Activated T-cell treated with anti-CD3 and anti-CD28 coated beads, Interleukin-2, amount 50 U/mL, for 48 hours (primary cell): ENCODE measurements at places on chromosomes 5 and 9.
A peak's percentile ranks its signal among the peaks of the same experiment; 100 is the strongest.

DNA sequence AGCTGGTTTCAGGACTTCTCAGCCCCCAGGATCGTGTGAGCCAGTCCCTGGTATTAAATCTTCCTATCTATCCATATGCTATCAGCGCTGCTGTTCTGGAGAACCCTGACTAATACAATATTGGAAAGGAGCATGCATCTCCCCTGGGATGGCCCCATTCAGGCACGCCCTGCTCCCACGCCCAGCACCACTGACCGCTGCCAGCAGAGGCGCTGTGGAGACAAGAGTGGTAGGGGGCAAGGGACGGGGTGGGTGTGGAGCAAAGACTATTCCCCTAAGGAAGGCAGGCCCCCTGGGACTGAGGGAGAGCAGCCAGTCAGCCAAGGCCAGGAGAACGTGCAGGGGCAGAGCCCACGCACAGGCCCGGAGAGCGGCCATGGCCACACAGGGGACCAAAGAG is 116.0 kb downstream of the VAV2 start:
- peak; percentile 18 for DNase-seq

GRCh38 chr9:95385521-95385920 is 68.0 kb upstream of the FANCC start:
- DNase-seq: no peak

- DNase-seq: no peak
These were observed 4.8 kb downstream of the IRX1 start for GRCh38 chr5:3600106-3601060.

DNA sequence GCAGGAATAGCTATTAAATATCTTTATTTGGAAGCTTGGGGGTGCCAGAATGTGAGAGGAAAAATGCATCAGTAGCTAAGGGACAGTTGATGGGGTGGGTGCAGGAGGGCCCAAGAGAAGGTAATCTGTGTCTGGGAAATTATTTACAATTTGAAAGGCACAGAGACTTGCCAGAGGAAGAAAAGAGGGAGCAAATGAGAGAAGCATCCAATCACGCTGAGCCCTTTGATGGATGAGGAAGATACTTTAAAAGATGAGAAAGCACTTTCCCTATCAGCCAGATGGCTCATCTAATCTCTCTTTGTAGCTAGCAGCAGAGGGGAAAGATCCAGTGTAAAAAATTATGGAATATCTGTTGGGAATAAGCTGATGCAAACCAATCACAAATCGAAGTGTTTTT is 57.0 kb upstream of the ABCA1 start:
- no peak for DNase-seq

DNA sequence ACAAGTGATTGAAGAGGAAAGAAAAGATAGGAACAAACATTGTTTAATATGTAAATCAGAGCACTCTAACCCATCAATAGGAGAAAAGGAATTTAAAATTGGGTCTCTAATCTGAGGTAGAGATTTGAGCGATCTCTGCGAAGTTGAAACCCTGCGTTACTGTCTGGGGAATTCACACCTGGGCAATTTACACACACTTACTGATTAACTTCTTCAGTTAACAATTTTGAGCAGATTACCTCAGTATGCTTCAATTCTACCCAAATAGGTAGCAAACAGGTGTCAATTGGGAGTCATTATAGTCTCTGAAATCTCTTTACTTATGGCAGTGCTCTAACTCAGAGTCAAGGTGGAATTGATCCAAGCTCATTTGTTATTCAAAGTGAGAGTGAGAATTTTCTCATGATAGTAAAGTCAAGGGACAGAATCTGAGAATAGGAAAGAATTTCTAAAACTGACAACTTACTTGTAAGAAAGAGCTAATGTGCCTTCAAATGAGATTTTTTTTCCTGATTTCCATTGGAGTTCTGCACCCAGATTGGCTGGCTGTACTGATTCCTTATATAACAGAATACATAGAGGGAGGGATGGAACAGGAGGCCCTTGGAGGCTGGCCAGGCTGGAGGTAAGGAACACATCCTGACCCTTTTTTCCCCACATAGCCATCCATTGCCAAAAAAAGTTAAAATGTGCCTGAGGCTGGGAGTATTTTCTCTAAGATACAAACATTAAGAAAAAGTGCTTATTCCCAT is 27.1 kb upstream of the IFNA14 start:
- DNase-seq: no peak

GRCh38 chr5:7548596-7548995 is 152.7 kb downstream of the ADCY2 start:
- no peak for DNase-seq

DNA sequence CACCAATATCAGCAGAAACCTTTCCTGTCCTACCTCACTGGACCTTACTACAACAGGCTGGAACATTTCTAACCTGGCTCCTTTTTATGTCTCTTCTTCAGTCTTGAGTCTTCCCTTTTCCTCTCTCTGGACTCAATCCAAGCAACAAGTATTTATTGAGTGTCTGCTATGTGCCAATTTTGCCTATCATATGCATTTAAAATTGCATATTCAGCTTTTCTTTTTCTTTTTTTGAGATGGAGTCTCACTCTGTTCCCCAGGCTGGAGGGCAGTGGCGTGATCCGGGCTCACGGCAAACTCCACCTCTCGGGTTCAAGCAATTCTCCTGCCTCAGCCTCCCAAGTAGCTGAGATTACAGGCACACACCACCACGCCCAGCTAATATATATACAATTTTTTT is 65.8 kb downstream of the MEIKIN start:
- no peak for DNase-seq

GRCh38 chr5:158039441-158039840 is 180.5 kb upstream of the CLINT1 start:
- DNase-seq: no peak

GRCh38 chr5:146848133-146848532 is 30.4 kb downstream of the PPP2R2B start:
- no peak for DNase-seq

GRCh38 chr9:84834426-84834825 is 164.9 kb downstream of the NTRK2 start:
- no peak for DNase-seq

DNA sequence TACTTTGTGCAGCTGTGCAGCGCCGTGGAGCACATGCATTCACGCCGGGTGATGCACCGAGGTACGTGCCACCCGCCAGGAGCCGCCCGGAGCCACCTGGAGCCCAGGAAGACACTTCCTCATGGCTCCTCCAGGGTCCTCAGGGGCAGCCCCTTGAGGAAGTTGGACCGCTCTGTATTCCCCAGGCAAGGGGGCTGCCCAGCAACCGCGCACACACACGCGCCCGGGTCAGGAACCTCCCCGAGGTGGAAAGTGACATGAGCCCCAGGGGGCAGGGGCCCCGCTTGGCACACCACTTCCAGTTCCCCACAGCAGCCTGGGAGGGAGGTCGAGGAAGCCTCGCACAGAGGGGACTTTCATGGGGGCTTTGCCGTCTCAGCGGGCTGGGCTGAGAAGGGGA is 68.6 kb downstream of the NEK6 start:
- no peak for DNase-seq

GRCh38 chr5:135456238-135457099 is 4.3 kb upstream of the TIFAB start:
- DNase-seq: no peak

DNA sequence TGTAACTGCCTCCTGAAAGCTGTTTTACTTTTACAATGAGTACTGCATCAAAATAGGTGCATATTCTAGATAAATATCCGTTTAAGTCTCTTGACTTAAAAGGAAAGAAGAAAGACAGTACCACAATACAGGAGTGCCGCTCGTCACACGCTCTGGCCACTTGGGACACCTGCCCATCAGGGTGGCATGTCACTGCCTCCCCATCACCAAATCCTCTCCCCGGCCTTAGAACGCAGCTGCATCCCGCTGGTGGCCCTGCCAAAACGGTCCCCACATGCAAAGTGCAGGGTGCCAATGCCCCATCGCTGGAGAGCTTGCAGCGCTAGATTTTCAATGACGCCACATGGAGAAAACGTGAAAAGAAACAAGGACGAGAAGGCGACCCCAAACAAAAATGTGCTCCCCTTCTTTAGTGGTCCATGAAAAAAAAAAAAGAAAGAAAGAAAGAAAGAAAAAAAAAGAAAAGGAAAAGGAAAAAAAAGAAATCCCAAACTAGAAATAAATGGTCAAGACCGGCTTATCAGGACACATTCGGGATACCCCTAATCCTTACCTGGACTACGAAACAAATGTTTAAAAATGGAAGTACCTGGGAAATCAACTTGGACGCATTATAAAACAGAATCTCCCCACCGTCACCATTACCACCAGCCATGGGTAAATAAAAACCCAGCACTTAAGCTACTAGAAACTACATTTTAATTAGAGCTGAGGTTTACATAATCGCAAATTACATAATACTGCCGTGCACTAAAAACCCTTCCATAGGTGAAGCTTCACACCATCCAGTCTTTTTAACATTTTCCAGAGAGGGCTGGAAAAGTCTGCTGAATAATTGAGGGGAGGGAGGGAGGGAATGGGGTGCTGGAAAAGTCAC is 1.0 kb downstream of the ANKH start:
- peak; percentile 52 for DNase-seq

- no peak for DNase-seq
These were observed 2.1 kb downstream of the RXRA start for GRCh38 chr9:134328341-134328840.

GRCh38 chr9:122819326-122819725 is 9.1 kb downstream of the PDCL start:
- no peak for DNase-seq

DNA sequence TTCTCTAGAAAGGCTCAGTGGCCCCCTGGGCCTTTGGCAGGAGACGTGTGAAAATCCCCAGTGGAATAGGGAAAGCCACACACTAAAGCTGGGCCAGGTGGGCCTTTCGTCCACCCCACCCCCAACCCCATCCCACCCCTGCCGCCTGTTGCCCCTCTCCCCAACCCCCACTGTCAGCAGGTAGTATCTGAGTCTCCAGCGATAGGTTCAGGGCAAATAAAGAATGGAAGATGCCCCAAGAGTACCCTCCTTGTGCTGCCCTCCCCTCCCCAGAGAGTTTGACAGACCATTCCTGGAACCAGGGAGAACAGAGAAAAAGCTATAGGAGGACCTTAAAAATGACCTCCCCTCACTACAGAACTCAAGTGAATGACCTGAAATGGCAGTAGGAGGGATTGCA is 36.7 kb upstream of the UBE2D2 start:
- no peak for DNase-seq

DNA sequence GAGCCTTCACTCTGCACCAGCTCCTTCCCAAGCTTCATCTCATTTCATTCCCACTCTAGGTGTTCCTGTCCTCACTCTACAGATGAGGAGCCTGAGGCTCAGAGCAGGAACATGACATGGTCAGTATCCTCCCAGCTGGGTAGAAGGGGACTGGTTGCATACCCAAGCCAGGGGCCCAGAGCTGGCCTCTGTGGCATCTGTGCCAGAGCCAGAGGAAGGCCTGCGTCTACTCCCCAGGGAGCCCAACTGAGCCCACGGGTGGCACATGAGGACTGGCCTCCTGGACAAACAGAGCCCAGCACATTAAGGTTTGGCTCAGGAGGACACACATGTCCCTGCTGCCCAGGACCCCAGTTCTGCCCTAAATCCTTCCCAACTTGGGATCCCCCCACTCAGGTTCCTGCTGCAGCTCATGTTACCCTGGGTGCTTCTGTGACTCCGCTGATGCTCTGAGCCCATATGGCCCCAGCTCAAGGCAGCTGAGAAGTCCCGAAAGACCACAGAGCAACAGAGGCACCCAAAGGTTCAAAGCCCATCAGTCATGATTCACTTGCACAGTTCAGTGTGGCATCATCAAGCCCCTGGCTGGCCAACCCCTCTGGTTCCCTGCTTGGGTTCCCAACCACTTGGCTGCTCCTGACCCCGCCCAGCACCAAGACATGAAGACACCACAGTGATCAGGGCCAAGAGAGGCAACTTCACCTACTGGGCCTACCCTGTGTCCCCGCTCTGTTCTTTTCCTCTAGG is 8.5 kb upstream of the NEURL1B start:
- DNase-seq: no peak

DNA sequence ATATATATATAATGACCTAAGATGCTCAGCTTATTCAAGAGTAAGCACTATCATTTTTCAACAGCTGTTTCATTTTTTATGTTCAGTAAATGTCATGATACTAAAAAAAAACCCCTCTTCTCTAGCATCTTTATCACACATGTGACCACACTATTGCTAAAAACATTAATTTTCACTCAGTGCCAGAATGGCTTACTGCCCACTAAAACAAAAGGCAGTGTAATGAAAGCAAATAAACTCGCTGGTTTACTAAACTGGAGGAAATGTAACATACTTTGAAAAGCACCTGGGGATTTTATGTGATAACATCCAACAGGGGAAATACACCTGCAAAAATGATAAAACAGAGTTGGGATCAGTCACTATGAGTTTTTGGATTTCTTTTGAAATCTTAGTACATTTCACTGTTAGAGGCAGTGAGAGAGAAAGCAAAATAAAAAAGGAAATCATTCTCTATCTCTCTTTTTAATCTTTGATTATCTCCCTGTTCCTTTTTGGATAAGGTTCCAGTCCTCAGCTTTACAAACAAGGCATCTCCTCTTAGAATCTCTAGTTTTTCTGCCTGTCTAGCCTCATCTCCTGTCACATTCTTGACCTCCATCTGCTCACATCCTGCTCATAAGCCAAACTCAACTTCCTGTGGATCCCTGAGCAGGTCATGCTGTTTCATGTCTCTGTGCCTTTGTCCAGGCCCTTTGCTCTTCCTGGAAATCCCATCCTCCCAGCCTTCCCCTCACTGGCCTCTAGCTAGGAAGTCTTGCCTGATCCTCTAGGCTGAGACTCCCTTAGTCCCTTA is 338.0 kb downstream of the MAN2A1 start:
- DNase-seq: no peak

GRCh38 chr5:38518341-38518740 is 38.1 kb downstream of the LIFR start:
- no peak for DNase-seq

GRCh38 chr5:83474161-83474796 is 2.7 kb downstream of the VCAN start:
- DNase-seq: peak; percentile 61

DNA sequence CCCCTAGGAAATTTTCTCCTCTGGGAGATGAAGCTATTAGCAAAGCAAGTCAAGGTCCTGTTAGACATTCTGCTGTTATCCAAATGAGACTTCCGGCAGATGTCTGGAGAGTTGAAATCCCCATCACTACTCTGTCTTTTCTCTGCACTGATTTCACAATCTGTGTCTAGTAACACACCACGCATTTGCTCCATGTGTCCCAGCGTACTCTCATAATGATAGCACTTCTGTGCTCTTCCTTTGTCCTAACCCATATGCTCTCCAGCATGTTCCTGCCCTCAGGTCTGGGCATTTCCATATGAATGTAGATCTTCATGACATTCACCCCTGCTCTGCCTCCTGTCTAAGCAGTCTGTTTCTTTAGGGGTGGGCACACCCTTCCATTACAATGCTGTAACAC is 1949.0 kb upstream of the WWC1 start:
- no peak for DNase-seq

GRCh38 chr5:1204693-1205242 is 3.4 kb downstream of the SLC6A19 start:
- DNase-seq: no peak

GRCh38 chr5:58699762-58700118 is 116.9 kb downstream of the RAB3C start:
- no peak for DNase-seq

- no peak for DNase-seq
These were observed 90.4 kb downstream of the PRKACG start for GRCh38 chr9:68923480-68923879.

- no peak for DNase-seq
These were observed 40.2 kb downstream of the MED10 start for GRCh38 chr5:6338135-6338534.

GRCh38 chr5:135069895-135070657 is 36.0 kb upstream of the PITX1 start:
- DNase-seq: no peak
